Choroid plexus epithelial cell (primary cell): ENCODE measurements at places on chromosomes 1 and 21.
A peak's percentile ranks its signal among the peaks of the same experiment; 100 is the strongest.

GRCh38 chr1:39666772-39667171 is 5.1 kb downstream of the NT5C1A start:
- no peak for DNase-seq

DNA sequence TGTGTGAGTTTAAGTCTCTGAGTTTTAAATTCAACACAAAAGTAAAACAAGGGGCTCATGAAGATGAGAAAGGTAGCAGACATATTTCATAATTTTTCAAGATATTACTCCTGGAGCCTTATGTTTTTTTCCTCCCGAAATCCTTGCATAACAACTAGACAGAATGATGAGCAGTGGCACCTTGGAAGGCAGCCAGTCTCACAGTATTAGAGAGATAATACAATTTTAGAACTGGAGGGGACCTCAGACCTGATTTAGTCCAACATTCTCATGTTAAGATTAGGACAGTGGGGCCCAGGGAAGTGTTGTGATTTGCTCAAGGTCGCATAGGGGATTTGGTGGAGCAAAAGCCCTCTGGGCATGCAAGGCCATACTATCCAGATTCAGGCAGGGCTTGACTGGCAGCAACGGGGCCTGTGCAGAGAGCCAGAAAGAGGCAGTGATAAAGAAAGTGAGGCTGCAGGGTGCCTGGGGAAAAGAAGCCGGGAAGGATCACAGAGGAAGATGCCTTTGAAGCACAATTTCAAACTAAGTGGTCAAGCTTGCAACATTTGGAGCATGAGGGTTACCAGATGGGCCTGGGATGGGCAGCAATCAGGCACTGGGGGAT is 31.4 kb upstream of the BCL9 start:
- DNase-seq: peak; percentile 34

DNA sequence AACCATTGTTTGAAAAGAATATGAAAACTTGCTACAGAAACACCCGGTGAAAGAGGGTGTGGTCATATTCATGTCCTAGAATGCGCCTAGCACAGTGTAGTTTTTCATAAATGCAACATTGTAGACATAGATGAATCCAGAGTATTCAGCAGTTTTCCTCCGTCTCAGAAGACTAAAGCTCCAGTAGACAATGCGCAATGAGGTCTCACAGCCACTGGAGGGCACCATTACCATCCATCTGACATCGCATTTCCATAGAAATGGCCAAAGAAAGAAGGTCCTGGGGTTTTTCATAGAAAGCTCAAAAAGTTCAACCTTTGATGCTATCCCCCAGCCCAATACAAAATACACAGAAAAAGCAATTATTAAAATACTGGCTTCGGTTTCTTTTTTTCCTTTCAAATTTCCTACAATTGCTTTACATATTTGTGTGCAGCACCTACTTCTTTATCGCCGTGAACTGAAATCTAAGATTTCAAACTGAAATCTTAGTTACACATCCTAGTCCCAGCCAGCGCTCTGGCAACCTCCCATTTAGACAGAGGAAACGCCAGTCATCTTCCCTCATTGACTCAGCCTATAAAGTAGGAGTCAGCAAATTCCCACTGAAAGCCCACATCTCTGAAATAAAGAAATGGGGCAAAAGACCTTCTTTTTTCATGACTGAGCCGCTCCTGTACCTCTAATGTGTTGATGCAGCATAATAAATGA is 3.9 kb upstream of the CD58 start:
- peak; percentile 82 for DNase-seq

DNA sequence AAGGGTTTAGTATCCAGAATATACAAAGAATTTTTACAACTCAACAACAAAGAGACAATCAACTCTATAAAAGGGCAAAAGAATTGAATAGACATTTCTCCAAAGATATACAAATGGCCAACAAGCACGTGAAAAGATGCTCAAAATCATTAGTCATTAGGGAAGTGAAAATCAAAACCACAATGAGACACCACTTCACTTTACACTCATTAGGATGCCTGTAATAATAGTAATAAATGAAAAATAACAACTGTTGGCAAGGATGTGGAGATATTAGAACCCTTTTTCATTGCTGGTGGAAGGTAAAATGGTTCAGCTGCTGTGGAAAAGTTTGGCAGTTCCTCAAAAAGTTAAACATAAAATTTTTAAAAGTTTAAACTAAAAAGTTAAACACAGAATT is 7.0 kb upstream of the ABCD3 start:
- DNase-seq: no peak

DNA sequence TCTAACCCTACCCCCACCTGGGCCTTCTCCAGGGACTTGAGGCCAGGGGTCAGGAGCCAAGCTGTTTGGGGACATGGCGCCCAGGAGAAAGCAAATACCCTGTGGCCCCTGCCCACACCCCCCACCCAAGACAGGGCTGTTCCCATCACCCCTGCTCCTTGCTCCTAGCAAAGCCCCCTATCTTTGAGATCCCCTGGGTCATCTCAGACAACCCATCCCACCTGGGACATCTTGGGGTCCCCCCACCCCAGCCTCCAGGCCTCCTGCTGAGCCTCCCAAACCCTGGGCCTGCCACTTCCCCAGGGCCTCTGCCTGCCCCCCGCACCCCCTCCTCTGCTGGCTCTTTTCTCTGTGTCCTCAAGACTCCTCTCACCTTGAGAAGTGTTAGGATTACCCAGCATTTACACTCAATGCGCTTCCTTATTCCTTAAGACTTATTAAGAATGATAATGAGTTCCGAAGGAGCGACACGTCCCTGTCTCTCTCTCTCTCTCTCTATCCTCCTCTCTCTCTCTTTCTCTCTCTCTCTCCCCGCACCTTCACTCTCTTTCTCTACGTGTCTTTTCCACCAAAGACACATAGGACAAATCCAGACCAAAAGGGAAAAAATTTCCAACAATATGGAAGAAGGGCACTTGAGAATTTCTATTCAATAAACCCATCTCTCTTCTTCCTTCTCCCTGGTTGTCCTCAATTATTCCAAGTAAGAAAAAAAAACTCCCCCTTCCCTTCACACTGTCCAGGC is 7.2 kb downstream of the CASZ1 start:
- no peak for DNase-seq

DNA sequence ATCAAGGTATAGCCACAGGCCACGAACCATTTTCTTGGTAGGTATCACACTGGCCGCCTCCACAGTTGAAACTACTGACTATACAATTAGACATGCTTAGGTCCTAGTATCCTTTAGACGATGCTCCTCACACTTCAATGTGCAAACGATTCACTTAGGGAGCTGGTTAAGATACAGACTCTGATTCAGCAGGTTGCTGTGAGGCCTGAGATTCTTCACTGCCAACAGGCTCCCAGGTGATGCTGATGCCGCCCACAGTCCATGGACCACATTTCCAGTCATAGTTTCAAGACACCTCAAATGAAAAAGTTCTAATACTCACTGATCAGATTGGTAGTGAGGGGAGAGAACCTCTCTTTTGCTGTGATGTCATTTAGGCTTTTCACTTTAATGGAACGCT is 6.8 kb downstream of the ATP5PO start:
- no peak for DNase-seq

DNA sequence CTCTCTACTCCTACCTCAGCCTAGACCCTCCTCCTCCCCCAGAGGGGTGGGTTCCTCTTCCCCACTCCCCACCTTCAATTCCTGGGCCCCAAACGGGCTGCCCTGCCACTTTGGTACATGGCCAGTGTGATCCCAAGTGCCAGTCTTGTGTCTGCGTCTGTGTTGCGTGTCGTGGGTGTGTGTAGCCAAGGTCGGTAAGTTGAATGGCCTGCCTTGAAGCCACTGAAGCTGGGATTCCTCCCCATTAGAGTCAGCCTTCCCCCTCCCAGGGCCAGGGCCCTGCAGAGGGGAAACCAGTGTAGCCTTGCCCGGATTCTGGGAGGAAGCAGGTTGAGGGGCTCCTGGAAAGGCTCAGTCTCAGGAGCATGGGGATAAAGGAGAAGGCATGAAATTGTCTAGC is 21.6 kb upstream of the VPS13D start:
- no peak for DNase-seq

- no peak for DNase-seq
These were observed 1.1 kb upstream of the NENF start for GRCh38 chr1:212431644-212432043.

DNA sequence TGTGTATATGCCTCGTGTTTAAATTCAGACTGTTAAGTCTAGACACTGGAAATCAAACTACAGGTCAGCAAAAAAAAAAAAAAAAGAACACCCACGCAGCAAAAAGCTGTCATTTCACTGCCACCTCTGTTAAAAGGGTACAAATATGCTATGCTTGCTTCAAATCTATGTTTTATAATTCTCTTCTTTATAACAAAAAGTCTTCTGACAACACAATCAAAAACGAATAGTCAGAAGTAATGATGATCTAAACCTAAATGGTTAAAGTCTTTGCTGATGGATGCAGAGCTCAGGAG is 438.9 kb downstream of the SMYD3 start:
- no peak for DNase-seq

DNA sequence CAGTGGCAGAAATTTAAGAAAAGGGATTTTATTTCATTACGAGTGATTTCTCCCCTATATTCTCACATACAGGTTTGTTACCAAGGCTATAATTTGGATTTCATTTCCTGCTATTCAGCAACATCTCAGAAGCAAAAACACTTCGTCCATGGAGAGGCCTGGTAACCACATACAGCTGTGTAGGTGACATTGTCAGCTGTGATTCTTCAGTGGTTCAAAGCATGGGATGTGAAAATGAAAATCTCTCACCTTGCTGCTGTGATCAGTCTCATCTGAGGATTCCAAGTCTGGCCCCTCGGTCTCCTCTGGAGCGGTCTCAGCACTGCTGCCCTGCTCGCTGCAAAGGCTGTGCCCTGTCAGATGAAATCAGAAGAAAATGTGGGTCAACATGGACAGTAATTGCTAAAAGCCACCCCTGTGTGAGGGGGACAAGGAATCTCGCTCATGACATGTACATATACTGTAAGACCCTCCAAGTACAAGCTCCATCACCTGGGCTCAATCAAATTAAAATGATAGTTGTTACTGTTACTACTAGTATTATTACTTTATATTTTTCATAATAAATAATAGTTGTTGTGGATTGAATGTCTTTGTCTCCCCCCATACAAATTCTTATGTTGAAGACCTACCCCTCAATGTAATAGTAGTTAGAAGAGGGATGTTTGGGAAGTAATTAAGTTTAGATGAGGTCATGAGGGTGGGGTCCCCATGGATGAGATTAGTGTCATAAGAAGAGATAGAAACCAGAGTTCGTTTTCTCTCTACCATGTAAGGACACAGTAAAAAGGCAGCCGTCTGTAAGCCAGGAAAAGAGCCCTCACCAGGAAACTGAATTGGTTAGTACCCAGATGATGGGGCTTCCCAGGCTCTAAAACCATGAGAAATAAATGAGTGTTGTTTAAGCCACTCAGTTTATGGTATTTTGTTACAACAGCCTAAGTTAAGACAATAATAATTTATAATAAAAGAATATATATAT is 126.7 kb upstream of the KRTAP19-8 start:
- DNase-seq: no peak

DNA sequence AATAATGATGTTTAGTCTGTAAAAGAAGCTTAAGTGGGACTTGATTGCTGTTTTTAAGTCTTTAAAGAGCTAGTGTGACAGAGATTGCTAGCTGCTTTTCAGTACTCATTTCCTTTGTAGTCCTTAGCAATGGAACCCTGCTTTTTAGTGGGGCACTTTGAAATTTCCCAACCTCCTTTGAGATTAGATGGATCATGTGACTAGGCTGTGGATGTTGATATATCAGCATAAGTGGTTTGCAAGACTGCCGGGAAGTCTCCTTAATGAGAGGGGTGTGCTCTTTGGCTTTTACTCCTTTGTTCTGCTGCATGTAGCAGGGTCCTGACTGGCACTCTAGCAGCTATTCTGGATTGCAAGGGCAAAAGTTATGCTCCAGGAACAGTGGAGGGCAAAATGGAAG is 11.2 kb upstream of the RCOR3 start:
- DNase-seq: peak; percentile 18

DNA sequence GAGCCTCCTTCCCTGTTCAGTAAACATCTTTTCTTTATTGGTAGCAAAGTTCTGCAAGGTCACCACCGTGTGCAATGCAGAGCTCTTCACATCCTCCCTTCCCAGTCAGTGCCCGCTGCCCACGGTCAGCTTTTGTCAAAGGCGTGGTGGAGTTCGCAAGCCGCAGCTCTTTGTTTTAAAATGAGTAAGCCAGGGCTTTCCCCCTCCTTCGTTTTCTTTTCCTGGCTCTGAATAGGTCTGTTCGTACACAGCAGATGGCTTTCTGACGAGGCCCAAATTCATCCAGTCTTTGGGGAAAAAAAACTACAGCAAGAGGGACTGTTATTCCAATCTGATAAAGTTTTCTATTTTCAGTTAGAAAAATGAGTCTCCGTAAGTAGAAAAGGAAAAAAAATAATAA is 153.2 kb downstream of the LRIG2 start:
- no peak for DNase-seq

DNA sequence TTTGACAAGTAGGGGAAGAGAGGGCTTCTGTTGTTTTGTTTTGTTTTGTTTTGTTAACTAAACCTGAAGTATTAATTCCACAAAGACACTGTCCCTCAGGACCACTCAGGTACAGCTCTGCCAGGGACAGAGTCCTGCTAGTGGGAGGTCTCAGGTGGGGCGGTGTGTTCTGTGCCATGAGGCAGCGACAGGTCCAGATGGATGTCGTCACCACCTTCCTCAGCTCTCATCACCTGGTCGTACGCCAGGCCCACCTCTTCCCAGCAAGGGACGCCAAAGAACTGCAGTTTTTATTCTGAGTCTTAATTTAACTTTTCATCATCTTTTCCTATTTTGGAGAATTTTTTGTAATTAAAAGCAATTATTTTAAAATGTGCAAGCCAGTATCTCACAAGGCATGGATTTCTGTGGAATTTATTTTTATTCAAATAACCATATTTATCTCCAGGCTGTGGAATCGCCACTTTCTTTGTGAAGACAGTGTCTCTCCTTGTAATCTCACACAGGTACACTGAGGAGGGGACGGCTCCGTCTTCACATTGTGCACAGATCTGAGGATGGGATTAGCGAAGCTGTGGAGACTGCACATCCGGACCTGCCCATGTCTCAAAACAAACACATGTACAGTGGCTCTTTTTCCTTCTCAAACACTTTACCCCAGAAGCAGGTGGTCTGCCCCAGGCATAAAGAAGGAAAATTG is 62.5 kb downstream of the POFUT2 start:
- DNase-seq: no peak

DNA sequence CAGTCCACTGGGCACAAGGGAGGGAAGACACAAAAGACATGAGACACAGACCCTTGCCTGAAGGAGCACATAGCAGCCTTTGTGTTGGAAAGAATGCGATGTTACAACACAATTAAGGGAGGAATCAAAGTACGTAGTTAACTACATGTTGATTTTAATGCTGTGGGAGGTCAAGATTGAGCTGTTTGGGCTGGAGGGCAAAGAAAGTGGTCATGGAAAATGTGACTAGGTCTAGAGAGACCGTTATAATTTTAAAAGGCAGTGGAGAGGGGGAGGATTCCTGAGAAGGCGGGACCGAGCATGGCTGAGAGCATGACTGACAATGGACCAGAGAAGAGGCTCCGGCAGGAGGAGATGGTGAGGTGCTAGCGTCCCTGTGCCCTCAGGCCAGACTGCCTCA is 111.8 kb upstream of the ATP1A1 start:
- no peak for DNase-seq
